LHCN-M2 (cell line): ENCODE measurements at places on chromosomes 12 and 14.
A peak's percentile ranks its signal among the peaks of the same experiment; 100 is the strongest.

GRCh38 chr12:62166525-62166924 lies 93.7 kb upstream of the USP15 start:
- no peak for DNase-seq

DNA sequence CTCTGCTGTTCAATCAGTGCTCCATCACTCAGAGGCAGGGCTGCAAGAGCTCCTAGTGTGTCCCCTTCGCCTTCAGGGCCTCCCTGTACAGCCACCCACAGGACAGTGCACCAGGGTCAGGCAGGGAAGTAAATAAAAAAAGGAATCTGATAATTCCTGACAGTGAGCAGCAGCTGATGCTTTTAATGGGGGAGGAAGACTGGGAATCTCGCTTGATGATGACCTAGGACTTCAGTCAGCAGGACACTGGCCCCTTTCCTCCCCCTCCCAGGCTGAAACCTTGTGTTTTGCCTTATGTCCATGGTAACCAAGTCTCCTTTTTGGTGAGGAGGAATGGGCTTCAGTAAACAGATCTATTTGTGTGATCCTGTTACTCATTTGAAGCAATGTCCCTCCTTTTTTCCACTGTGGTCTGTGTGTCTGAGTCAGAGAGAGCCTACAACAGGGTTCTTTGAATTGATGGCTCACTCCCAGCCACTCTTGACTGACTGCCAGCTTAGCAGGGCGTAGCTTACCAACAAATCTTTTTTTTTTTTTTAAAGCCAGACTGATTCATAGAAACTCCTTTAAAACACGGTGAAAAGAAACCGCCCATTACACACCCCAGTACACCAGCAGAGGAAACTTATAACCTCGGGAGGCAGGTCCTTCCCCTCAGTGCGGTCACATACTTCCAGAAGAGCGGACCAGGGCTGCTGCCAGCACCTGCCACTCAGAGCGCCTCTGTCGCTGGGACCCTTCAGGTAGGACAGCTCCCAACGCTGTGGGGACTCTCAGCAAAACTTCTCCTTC lies at the start of gene EMP1:
EMP1 (plus strand) TSS at position 597 of the 792 bp plus-strand sequence. CDS start 14,785 bp downstream, outside the sequence.
- DNase-seq = peak; percentile 100

DNA sequence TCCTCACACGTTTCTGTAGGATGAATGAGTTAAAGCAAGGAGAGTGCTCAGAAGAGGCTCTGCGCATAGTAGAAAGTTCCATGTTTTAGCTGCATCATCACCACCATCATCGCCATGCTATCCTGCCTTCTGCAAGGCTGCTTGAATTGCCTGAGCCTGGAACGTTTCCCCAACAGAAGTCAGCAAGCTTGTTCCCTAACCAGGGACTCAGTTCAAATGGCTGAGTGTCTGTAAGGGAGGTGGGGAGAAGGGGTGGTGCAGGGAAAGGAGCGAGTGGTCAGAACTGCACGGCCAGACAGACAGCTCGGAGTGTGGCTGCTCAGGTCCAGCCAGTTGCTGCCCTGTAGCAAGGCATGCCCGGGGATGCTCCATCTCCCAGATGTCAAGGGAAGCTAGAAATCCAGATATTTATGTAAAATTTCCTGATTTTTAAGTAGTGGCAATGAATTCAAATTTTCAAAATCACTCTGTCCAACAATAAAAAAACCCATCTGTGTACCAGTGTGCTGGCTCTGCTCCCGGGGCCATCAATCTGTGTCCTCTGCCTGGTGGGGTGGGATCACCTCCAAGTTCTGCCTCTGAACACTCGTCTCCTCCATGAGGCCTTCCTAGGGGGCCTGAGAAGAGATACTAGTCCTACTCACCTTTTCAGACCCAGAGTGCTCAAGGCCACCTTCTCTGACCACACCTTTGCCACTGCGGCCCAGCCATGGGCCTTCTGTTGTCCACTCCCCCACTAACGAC lies 162.7 kb downstream of the FOXN3 start:
- no peak for DNase-seq

DNA sequence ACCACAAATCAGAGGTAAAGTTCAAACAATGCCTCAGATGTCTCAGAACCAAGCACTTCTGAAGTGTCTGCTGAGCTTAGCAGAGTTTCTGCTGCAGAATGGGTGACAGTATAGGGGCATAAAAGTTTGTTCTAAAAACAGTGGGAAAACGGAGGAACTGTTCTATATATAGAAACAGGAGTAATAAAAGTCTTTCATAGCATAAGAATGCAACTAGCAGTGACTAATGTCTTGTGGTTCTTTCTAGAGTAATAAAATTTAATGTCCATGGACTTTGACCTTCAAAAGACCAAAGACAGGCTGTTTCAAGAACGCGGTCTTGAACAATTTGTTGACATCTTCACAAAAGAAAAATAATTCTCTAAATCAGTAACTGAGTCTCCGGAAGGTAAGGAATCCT lies 107.5 kb upstream of the FAR2 start:
- peak; percentile 40 for DNase-seq

DNA sequence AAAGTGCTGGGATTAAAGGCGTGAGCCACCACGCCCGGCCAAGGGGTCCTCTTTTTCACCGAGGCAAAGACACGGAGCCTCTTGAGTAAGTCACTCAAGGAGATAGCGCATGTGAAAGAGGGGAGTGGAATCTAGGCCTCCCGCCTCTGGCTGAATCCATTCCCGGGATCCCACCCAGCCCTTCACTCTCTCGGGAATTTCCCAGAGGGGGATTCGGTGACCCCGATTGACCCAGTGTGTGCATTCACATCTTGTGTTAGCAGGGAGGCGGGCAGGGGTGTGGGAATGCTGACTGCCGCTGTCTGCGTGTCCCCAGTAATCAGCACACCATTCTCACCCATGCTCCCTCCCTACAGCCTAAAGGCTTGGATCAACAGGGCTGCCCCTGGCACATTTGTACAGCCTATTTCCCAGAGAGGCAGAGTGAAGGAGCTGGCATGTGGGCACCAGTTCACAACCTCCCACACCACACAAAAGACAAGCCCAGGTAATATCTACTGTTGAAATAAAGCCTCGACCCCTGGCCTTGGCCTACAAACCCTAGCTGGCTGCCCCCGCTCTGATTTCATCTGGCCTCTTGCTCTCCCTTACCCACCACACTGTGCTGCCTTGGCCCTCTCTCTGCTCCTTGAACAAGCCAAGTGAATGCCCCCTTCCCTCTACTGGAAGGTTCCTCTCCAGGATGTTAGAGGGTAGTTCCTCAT lies 1.3 kb upstream of the LTBP2 start:
- DNase-seq = no peak

DNA sequence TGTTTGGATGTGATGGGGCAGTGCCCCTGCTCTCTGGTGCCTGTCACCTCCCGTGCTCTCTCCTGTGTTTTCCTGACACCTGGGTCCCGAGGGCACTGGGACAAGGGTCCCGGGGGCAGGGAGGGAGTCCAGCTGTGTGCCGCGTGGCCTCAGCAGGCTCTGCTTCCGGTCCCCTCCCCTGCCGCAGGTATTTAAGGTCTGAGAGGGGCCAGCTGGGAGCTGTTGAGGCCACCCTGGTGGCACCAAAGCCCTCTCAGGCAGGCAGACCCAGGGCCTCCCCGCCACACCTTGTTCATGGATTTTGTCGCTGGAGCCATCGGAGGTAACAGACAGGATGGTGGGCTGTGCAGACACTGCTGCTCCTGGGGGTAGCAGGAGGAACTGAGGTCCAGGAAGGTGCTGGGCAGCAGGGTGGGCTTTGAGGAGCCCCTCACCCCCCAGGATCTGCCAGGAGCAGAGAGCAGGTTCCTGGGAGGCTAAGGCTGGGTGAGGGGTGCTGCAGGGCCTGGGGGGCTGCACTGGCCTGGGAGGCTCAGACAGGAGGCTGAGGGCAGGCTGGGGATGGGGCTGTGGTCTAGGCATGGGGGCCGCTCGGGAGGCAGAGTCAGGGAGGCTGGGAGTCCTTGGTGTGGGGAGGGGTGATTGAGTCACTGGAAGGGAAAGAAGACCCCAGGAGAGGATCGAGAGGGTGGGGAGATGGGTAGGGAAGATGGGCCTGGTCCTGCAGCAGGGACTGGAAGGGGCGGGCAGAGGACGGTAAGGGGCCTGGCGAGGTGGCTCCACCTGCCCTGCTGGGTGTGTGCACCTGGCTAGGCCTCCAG lies at the start of gene SLC25A47:
SLC25A47 (plus strand) TSS at position 219 of the 821 bp plus-strand sequence; CDS start at position 295, 76 bp downstream.
- DNase-seq = no peak

DNA sequence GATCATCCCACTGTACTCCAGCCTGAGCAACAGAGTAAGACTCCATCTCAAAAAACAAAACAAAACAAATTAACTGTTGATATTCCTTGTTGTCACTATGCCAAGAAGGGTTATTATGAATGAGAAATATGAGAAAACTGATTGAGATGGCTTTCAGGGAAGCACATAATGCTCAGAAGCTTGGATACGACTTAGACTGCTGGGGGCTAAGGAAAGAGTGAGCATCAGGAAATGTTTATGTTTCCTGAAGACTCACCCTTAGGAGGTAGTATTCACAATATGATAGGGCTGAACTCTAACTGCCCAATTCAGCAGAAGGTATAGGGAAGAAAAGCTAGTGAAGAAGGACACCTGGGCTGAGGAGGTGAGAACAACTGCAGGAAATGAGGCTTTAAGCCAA lies 6.3 kb downstream of the STYK1 start:
- no peak for DNase-seq

GRCh38 chr14:90546767-90547166 lies 149.9 kb downstream of the CALM1 start:
- DNase-seq = no peak

DNA sequence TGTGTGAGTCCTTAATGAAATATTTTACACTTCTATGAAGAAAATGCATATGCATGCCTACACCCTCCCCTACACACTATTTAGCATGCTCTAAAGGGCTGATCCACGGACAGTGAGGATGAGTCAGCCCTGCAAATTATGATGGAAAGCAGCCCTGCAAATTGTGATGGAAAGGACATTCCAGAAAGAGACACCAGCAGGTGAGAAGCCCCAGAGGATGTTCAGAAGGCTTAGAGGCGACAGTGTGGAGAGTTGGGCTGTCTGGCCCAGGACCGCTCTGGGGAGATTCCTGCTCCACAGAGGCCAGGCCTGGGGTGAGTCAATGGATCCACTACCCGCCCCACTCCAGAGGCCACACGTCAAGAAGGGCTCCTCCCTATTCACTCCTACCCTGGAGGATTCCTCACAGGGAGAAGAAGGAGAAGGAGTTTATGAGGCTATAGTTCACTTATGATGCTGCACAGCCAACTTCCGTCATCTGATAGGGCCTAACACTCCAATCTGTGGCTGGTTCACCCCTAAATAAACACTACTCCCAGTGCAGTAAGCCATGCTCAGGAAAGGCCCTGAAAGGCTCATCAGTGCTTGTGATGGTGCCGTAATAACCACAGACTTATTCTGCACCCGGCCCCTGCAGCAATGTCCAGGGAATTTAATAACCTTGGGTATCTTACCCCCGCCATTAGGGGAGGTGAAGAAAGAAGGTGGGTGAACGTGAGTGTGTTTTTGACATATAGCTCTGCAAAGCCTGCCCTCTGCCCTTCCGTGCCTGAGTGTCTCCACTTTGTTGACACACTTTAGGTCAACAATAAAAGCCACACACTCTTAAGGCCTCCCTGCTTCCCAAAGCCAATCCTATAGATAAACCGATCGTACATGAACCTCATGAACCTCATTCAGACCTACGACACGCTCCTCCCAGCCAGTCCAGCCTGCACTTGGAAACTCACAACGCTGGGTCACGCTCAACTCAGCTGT lies 46.4 kb downstream of the CLMN start:
- no peak for DNase-seq
